ENCODE measurements at places on chromosomes 4 and X. TPM values are rescaled to one million over a fixed set of nuclear protein-coding genes. Genes with fewer than 3 reads are reported as not detected.

Gene VCX2
- not detected for total RNA-seq

GRCh38 chrX:46704767-46705386 is 54.0 kb downstream of the SLC9A7 start:
- no peak for DNase-seq

GRCh38 chr4:157372154-157372553 is 151.6 kb downstream of the GRIA2 start:
- DNase-seq, result no peak

Gene TMEM31
- total RNA-seq, result not detected

- no peak for DNase-seq
Measured at GRCh38 chrX:147183161-147183560, 368.6 kb upstream of the CXorf51A start.

DNA sequence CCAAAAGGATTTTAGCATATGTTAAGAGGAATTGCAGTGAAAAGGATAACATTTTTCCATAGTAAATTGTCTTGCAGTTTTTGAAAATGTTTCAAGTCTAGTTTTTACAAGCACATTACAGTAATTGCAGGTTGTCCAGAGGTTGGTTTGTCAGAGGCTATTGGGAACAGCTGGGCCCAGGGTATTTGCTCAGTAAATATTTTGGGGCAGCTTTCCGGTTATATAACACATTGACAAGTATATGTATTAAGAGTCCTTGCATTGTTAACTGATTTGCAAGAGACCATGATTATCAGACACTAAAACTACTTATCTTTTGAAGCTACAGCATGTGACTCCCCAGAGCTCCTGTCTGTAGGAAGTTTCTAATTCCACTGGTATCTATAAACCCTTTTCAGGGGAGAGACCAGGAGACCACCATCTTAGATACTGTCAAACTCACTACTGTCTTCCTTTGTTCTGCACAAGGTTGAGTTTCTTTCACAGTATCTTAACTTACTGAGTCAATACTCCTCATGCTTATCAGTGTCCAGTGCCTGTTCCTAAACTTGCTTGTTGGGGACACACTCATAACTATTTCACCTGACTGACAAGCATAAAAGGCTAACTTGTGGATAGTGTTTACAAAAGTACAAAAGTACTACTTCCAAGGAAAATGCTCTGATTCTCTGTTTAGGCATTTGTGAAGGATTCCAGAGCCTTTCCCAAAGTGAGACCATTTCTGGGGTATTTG is 18.9 kb upstream of the RGN start:
- no peak for DNase-seq

Gene USP17L17
- not detected for total RNA-seq

Gene SLC4A4
- 0.25 TPM for total RNA-seq

Gene UGT2B11
- total RNA-seq, result 0.47 TPM

Gene SLC10A6
- 103 TPM for total RNA-seq

DNA sequence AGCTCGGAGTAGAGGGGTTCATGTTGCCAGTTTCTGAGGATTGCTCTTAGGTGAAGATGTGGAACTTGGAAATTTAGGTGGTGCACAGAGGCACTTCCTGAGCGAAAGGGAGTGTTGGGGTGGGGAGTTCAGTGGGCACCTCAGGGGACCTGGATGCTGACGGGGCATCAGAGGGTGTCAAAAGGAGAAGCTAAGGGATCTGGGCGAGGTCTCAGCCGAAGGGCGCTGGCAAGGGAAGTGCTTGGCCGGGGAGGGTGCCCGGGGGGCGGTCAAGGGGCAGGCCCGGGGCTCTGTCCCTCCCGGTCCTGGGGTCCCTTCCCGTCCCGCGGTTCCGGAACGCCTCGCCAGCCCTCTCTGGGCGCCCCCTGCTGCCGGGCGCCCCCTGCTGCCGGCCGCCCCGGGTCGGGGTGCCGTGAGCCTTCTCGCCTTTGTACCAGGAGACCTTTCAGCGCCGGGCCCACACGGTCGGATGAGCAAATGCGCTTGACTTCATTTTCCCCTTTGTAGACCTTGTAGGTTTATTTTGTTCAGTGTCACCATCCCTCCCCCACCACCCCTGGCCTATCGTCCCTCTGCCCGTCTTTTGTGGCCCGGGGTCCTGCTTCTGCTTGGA is 3.0 kb upstream of the PHOX2B start:
- DNase-seq, result no peak

Gene KDR
- 11.1 TPM for total RNA-seq

DNA sequence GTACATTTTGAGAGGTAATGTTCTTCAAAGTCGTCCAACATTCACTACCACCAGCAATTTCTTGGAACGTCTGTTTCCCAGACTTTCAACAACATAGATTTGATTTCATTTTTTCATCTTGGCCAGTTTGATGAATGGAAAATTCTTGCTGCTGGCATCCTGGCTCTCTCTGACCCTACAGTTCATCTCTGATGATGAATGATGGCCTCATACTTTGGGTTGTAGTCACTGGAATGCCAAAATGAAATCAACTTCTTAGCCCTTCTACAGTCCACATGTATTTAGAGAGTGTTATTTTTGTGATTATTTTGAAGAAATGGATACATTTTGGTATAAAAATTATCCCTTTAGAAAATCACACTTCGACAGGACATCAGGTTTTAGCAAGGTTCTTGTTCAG is 8.8 kb downstream of the CHST7 start:
- peak; percentile 2 for DNase-seq

DNA sequence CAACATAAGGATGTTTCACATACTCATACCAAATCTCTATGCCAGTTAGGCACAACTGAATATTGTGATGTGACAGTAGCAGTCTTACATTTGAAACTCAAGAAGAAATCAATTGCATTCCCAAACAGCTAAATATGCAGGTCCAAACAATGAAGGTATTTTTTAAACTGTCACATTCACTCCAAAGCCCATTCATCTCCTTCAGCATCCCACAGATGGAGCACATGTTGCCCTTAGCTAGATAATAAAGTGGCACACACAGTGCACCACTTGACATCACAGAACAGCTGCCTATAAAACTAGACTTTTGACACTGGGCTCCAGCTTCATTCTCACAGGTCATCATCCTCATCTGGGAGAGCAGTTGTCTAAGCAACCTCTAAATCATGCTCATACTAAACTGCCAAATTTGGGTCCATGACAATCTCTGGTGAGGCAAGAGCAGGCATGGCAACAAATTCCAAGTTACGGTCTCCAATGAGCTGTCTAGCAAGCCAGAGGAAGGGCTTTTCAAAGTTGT is 26.2 kb upstream of the ARHGEF6 start:
- no peak for DNase-seq

GRCh38 chr4:104420766-104421165 is 73.9 kb downstream of the CXXC4 start:
- DNase-seq, result no peak

DNA sequence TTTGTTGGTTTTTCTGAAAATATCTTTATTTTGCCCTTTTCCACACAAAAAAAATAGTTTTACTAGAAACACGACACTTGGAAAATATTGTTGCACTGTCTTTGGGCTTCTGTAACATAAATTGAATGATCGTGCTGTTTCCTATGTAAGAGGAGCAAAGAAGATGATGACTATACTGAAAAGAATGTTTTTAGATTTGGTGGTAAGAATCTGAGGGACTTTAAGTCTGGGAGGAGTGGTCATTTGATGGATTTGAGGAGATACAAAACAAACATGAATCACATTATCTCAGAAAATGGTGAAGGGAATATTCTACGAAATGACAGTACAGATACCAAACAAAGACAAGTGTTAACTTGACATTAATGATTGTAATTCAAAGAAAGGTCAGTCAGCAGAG is 328.8 kb downstream of the ADAM29 start:
- DNase-seq, result no peak

GRCh38 chrX:15848576-15848975 is 6.0 kb downstream of the AP1S2 start:
- DNase-seq, result no peak

DNA sequence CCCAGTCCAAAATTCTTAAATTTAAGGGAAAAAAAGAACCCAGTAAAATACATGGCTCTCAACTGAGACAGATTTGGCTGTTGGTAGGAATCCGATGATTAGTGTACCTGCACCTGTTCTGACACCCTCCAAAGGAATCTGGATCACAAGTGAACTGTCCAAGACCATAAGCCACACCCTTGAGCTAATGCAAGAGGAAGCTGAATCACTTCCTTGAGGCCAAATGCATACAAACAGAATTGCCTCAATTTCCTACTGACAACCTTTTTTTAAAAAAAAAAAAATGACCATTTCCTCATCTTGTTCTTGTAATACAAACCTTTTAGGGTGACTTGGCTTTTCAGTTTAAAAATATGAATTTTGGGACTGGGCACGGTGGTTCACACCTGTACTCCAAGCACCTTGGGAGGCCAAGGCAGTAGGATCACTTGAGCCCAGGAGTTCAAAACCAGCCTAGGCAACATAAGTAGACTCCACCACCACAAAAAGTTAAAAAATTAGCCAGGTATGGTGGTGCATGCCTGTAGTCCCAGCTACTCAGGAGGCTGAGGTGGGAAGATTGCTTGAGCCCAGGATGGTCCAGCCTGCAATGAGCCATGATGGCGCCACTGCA is 10.7 kb upstream of the FBXL5 start:
- DNase-seq, result no peak

GRCh38 chr4:150964754-150965153 is 50.3 kb downstream of the LRBA start:
- no peak for DNase-seq

DNA sequence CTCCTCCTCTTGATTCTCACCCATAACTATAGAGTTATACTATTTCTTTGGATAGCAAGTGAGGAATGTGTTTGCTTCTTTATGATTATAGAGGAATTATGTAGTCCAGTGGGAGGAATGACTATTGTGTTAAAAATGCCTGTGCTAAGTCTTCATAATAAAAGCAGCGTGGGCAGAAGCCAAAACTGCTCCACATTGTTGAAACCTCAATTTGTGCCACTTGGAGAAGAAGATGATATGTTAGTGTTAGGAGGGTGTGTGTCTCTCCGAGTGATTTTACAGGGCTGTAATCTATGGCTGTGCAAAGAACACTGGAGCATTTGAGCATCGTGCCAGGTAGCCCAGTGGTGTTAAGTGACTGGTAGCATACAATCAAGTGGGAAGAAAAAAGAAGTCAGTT is 74.3 kb downstream of the FRAS1 start:
- DNase-seq, result no peak

- no peak for DNase-seq
Measured at GRCh38 chr4:139978692-139979091, 175.3 kb downstream of the MAML3 start.

Gene NCBP2L
- 0.32 TPM for total RNA-seq

DNA sequence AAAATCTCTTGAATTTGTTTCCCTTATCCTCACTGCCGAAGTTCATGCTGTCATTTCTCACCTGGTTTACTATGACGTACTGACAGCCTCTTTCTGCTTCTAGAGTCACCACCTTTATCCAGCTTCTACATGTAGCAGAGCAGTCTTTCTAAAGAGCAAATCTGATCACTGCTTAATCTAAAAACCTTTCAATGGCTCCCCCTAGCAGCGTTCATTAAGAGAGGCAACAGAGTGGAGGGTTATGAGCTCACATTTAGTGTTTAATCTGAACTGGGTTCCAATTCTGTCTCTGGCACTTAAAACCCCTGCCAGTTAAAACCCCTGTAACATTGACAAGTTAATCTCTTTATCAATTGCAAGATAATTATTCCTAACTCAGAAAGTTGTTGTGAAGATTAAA is 4.4 kb downstream of the RBPJ start:
- DNase-seq, result no peak

DNA sequence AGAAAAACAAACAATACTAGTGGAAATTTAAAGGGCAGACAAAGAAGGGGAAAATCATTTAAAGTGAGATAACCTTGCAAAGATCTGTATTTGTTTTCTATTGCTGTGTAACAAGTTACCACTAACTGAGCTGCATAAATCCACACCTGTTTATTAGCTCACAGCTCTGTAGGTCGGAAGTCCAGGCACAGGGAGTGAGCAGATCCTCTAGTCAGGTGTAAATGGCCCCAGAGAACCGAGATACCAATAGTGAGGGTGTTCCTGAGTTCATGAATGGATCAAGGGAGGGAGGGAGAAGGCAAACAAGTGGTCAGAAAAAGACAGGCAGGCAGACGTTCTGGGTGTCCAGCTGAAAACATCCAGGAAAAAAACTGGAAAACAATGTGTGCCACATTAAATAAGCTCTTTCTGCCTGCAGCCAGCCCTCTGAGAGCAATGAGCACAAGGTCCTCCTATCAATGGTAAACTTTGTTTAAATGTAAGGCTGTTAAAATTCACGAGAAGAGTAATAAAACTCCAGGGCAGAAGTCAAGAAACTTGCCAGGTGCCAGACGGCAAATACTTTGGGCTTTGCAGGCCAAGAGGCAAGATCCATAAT is 25.0 kb downstream of the ADGRA3 start:
- no peak for DNase-seq

- no peak for DNase-seq
Measured at GRCh38 chrX:1134976-1135375, 77.5 kb downstream of the CRLF2 start.

DNA sequence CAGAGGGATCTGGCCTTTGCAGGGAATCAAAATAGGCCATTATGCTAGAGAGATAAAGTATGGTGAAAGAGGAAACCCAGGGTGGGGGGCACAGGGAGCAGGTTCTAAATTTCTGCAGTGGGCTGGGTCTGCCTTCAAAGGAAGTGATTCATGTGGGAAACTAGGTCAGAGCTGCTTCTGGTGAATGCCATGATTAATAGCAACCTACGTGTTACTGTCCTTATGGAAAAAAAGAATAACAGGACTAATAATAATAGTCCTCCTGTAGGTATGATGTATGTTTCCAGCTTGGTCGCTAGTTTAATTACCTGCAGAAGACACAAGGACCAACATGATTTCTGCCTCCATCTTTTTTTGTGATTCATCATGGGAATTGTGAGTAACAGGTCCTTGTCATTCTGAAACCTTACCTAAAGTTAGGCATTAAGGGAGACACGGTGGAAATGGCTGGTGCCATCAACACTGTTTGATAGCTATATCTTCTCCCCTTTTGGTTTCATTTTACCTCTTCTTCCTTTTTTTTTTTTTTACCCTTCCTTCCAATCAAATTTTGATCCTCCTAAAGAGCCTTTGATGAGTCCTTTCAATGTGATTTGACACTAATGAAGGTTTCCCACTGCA is 180.4 kb downstream of the CPEB2 start:
- no peak for DNase-seq

DNA sequence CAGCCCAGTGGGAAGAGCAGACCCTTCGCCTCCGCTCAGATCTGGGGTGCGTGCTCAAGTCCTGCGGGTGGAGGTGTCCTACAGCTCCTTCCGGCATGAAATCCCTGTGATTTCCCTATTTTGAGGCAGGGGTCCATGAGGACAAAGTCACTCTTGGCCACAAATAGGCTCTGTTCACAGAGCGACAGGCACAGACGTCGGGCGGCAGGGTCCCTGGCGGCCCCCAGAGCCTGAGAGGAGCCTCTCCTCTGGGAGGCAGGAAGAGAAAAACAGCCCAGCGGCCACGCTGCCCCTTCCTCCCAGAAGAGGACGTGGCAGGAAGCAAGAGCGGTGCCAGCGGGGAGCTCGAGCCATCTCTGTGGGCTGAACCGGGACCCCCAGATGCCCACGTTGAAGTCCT is 38.7 kb downstream of the ABLIM2 start:
- no peak for DNase-seq

- no peak for DNase-seq
Measured at GRCh38 chr4:167000141-167000852, 234.0 kb downstream of the SPOCK3 start.

- no peak for DNase-seq
Measured at GRCh38 chr4:44237643-44238042, 211.0 kb downstream of the KCTD8 start.

GRCh38 chr4:76801621-76802235 is 96.2 kb downstream of the SOWAHB start:
- no peak for DNase-seq
